ENCODE measurements at places on chromosomes 4 and X.
A peak's percentile ranks its signal among the peaks of the same experiment; 100 is the strongest.

DNA sequence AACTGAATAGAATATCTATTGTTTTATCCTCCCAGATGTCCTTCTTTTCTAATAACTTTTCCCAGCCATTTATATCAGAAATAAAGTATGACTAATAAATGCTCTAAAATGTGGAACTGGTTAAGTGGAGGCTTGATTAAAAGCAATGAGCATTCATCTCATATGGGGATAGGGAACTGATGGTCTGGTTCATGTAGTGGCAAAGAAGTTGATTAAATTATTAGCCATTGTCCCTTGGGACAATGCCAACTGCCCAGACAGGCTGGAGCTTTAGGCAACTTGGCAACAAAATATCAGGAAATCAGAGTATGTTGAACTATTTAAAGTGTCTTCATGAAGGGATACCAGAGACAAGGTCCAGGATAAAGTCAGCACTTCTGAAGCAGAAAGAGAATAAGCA lies 24.2 kb downstream of the TRO start:
- no peak for DNase-seq

- peak; percentile 6 for DNase-seq
Measured at GRCh38 chrX:75273483-75273882, 402 bp upstream of the UPRT start.

DNA sequence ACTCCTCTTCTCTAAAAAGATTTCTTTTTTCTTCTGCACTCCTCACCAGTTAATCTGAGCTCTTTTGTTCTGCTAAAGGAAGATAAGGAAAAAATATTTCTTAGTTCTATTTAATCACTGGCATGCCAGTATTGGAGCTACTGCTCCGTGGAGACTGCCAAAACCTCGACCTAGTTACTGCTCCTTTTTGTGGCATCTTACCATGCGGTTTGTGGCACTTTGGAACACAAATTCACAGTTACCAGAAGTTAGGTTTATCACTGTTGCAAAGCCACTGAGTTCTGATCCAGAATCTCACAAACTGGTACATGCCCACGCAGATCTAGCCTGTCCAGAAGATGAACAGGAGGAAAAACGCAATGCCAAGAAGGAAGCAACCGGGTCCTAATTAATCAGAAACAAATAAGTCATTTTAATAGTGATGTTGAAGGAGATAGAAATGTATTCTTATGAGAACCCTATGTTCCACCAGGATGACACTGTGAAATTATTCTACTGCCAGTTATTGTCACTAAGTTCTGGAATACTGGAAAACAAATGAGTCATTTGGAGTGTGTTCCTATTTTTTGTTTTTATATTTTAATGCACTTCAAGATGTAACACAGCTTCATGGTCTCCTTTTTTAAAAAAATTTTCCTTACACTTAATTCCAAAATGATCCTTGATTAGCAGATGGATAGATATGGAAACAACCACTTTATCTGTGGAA lies 106.7 kb upstream of the GK2 start:
- no peak for DNase-seq

GRCh38 chr4:156571146-156571545 lies 400.5 kb downstream of the PDGFC start:
- DNase-seq, result no peak

DNA sequence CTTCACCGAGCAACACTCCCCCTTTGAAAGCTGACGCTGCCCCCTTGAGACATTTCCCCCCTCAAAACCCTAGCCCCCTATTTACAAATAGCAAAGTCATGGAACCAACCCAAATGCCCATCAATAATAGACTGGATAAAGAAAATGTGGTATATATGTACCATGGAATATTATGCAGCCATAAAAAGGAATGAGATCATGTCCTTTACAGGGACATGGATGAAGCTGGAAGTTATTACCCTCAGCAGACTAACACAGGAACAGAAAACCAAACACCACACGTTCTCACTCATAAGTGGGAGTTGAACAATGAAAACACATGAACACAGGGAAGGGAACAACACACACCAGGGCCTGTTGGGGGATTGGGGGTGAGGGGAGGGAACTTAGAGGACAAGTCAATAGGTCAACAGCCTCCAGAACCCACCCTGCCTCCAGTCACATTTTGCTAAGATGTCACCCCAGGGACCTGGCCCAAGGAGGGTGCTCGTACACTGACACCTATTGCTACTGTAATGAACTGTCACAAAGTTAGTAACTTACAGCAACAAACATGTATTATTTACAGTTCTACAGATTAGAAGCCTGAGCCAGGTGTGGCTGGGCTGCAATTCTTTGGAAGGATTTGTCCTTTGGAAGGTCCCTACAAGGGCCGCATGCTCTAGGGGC lies 20.6 kb downstream of the SCD5 start:
- DNase-seq, result no peak

GRCh38 chr4:158849681-158850080 lies 80.9 kb downstream of the FNIP2 start:
- no peak for DNase-seq

- DNase-seq, result no peak
Measured at GRCh38 chr4:84814094-84814750, 152.3 kb downstream of the WDFY3 start.

GRCh38 chr4:124486423-124486822 lies 226.1 kb downstream of the ANKRD50 start:
- no peak for DNase-seq

- DNase-seq, result no peak
Measured at GRCh38 chr4:40837094-40837870, 87.5 kb downstream of the NSUN7 start.

GRCh38 chr4:184248216-184248615 lies 30.5 kb upstream of the ENPP6 start:
- no peak for DNase-seq

GRCh38 chrX:30935985-30936384 lies 46.9 kb upstream of the TAB3 start:
- DNase-seq, result no peak
